Endothelial cell (in vitro differentiated cells): ENCODE measurements at places on chromosomes 4 and X.

- DNase-seq = no peak
Measured at GRCh38 chr4:139958739-139959098, 195.3 kb downstream of the MAML3 start.

- DNase-seq = peak; percentile 86
Measured at GRCh38 chr4:92305148-92305877, 1.5 kb downstream of the GRID2 start.

DNA sequence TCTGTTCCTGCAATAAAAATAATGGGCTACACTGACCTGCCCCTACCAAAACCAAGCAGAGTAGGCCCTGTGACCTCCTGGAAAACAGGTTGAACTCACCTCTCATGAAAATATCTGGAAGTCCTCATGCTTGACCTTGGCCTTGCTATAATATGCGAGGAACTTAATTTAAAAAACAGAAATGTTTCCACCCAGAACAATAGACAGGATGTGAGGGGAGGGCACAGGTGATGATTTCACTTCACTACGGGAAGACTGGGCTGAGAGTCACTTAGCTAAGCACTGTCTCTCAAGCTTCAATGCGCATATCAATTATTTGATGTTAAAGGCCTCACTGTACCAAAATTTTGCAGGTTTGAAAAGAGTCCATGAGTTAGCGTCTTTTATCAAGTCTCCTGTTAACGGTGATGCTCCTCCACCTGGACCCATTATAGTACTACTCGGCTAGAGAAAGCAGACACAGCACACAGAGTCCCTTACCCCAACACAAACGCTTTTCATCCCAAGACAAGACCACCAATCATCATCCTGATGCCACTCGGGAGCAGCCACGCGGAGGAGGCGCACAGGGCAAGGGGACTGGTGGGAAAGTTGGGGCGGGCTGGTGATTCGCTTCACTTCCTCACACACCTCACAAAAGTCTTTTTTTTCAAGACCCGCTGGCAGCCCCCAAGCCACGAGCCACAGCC, 25.9 kb downstream of the ZNF721 start:
- DNase-seq = peak; percentile 10

DNA sequence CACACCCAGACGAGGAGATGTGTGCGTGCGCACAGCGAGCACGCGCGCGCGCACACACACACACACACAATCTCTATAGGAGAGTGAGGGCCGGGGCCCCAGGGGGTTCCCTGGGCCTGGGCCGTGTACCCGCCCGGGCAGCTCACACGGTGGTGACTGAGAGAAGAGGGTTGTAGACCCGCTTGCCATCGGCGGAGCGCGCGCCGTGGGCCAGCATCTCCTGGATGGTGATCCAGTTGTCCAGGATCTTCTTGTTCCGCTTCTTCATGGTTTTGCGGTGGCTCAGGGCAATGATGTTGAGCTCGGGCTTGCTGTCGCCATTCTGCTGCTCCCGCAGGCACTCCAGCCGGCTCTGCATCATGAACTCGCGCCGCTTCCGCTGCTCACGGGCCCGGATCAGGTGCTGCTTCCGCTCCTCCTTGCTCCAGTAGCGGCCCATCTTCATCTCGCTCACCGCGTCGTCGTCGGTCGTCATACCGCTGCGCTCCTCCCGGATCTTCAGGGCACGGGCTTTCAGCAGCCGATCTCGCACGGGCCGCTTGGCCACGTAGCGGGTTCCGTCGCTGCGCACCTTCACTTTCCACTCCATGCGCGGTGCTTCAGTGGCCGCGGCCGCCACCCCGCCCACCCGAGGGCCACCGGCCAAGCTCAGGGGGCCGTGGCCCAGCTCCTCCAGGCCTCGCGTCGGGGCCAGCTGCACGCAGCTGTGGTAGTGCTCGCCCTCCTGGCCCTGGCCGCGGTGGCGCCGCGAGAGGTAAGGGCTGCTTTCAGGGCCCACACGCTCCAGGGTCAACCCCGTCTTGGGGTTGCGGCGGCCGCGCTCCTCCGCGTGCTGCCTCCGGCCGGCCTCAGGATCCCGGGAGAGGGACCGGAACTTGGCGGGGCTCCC, 9.0 kb downstream of the SSR4 start:
- no peak for DNase-seq

DNA sequence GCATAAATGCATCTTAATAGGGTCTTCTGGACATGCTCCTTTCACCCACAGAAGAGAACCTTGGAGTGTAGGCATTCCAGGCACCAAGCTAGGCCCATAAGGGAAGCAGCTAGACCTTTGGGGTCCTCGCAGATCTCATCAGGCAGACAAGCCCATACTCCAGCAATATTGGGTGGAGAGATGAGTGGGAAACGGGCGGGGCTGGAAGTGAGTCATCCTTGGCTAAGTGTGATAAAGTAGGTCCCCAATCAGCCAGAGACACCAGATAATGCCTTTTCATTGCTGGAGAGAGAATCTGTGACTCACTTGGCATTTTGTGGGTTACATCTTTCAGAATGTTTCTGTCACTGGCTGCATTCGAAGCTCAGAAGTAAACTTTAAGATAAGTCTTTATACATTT, 133.3 kb upstream of the MBNL3 start:
- DNase-seq = no peak

- DNase-seq = no peak
Measured at GRCh38 chr4:147811878-147812277, 80.0 kb downstream of the ARHGAP10 start.

DNA sequence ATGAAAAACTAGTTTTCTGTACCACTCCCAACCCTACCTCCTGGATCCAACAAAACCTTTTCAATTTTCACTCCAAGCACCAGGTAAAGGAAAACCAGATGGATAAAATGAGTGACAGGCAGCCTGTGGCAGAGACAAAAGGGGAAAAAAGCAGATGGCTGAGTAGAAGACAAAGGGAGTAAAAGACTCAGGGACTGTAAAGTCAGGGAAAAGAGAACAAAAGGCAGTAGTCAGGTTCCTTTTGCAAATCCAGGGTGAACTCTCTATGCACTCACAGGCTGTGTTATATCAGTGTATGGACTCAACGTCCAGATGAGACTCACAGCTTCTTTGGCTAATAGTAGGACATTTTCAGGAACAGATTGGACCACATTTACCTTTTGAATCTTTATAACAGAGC, 54.2 kb downstream of the QRFPR start:
- DNase-seq = no peak

DNA sequence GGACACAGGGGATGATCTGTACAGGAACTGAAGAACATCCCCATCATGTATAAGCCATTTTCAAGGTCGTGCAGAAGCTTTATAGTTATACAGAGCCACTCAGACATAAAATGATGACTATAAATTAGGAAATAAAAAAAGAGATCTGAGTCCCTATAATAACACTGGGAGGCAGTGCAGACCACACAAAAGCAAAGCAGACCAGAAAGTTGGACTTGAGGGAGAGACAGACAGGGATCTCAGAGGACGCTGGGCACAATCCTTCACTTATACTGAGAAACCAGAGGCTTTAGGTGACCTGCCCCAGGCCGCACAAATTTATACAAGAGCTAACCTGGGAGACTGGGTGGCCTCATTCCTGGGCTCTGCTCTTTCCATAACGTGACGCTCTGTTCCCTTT, 70.5 kb downstream of the HADH start:
- DNase-seq = peak; percentile 14

DNA sequence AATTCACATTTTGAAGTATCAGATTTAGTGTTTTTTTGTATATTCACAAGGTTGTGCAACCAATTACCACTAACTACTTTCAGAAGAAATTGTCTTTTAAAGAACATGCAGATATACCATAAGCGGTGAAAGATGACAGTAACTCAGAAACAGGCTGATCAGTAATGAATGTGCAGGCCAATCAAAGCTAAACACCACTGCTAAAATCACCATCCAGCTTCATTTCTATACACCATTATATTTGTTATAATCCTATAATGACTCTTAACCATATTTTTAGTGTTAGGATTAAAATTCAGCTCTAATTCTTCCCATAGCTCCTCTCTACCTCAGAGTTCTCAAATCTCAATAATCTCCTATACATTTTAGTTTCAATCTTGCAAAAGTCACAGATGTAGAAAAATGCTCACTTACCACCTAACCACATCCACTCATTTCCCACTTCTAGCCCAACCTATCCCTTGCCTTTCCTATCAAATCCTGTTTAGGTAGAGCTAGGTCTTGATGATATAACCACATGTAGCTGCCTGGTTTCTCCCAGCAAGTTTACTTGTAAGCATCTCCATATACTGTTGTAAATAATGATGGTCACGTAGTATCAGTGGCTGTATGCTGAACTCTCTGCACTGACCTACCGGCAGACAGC, 16.6 kb downstream of the COQ2 start:
- DNase-seq = no peak

GRCh38 chr4:155679343-155679742, 12.7 kb downstream of the GUCY1A1 start:
- no peak for DNase-seq

DNA sequence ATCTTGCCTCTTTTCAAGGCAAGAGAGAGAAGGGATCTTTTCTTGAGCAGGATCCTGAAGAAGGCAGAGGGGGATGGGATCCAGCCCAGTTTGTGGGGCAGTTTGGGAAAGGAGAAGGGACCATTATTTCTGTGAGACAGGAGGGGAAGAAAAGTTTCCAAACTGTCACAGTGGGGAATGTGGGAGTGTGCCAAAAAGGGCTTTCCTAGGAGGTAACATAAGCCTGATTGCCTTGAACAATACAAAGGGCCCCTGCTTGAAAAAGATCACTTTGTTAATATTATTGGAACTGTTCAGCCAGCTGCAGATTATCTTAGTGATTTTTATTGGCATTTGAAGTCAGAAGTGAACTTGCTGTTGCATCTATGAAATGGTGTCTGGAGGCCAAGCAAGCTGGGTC, 55.2 kb downstream of the MTM1 start:
- DNase-seq = no peak

GRCh38 chr4:5795580-5795979, 84.6 kb downstream of the EVC start:
- DNase-seq = no peak

DNA sequence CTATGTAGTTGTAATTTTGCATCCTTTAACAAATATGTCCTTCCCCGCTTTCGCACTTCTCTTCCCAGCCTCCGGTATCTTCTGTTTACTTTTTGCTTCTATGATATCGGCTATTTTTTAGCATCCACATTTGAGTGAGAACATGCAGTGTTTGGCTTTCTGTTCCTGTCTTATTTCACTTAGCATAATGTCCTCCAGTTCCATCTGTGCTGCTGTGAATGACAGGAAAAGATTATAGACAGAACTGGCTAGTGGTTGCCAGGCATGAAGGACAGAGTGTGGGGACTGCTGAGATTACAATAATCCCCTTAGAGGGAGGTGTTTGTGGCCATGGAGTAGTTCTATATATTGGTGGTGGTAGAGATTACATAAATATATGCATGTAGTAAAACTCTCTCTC, 588.6 kb downstream of the NLGN4X start:
- DNase-seq = no peak

- DNase-seq = peak; percentile 66
Measured at GRCh38 chrX:2928583-2929434, at the start of gene ARSD. Gene ARSD, minus strand, starts transcription at chrX:2929339. Its CDS starts 64 bp downstream, at chrX:2929275.

DNA sequence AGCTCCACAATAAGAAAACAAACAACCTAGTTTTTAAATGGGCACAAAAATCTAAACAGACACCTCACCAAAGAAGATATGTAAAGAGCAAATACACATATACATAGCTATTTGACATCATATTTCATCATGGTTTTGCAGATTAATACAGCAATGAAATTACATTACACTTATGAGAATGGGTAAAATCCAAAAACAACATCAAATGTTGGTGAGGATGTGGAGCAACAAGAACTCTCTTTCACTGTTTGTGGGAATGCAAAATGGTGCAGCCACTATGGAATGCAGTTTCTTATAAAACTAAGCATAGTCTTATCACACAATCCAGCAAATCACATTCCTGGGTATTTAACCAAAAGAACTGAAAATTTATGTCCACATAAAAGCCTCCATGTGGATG, 25.0 kb downstream of the TLR6 start:
- DNase-seq = no peak

- no peak for DNase-seq
Measured at GRCh38 chr4:104906276-104906675, 240.4 kb upstream of the TET2 start.
